Caco-2 (cell line): ENCODE measurements at places on chromosomes 12 and 14.

GRCh38 chr12:47110718-47111391 is 31.1 kb upstream of the AMIGO2 start:
- DNase-seq = no peak

DNA sequence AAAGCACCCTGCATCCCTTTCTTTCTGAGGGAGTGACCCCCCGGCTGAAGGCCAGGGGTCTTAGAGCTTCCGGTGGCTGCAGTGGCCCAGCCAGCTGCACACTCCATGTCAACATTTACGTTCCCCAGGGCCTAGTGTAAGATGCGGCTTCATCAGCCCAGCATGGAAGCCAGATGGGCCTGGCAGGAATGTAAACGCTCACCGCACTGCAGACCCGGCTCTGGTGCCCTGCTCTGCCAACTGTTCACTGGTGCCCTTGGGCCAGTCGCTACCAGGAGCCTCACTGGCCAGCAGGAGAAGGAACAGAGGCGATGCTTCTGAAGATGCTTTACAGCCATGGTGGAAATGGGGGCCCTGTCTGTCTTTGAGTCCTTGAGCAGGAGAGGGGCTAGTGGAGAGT is 8.6 kb upstream of the TMEM119 start:
- DNase-seq = no peak

GRCh38 chr12:53927220-53928029 is 11.2 kb upstream of the HOXC13 start:
- no peak for DNase-seq

GRCh38 chr12:114901316-114901715 is 217.3 kb upstream of the TBX3 start:
- no peak for DNase-seq

DNA sequence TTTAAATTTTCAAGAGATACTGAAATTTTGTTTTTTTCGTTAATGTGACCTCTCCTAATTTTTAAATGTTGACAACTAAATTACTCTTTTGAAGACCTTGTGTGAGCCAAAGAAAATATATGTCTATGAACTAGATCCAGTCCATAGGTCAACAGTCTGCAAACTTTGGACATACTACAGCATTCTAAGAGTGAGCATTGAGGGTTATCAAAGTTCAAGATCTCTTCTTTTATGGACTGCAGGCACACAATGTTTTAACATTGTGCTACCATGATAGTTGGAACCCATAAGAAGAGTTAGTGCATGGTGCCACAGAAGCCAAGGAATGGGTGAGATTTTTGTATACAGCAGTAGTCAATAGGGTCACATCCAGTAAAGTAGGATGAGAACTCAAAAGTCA is 43.0 kb upstream of the ACSS3 start:
- DNase-seq = no peak
